ENCODE measurements at places on chromosomes 7 and 10. TPM values are rescaled to one million over a fixed set of nuclear protein-coding genes. Genes with fewer than 3 reads are reported as not detected.
A peak's percentile ranks its signal among the peaks of the same experiment; 100 is the strongest.

The OPN1SW gene
- 0.74 TPM for polyA plus RNA-seq

- DNase-seq = peak; percentile 95
Observed at GRCh38 chr10:126199221-126199998, 188.9 kb downstream of the ADAM12 start.

- no peak for DNase-seq
Observed at GRCh38 chr10:130222381-130222780, 86.2 kb downstream of the GLRX3 start.

GRCh38 chr7:144835155-144835611 lies 670 bp downstream of the TPK1 start:
- DNase-seq = no peak

- DNase-seq = no peak
Observed at GRCh38 chr10:71344993-71345480, 26.0 kb downstream of the SLC29A3 start.

GRCh38 chr7:14628516-14628915 lies 274.0 kb downstream of the DGKB start:
- no peak for DNase-seq

- DNase-seq = no peak
Observed at GRCh38 chr10:132033632-132034031, 32.1 kb upstream of the JAKMIP3 start.

GRCh38 chr7:116024826-116025809 lies 5.4 kb downstream of the TFEC start:
- no peak for DNase-seq

GRCh38 chr10:27611236-27611635 lies 107.1 kb downstream of the RAB18 start:
- no peak for DNase-seq

DNA sequence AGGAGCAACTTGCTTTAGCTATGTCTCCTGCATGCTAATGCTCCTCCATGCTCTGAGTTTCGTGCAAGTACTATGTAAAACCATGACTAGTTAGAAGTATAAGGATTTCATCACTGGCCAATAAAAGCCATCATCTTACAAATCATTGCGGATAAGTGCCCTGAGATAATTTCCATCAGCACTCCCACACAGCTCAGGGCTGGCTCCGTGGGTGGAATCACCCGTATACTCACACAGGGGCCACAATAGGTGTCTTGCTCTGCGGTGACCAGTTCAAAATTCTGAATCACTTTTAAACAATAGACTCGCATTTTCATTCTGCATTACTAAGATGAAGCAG lies 227.4 kb downstream of the PARD3 start:
- DNase-seq = no peak

DNA sequence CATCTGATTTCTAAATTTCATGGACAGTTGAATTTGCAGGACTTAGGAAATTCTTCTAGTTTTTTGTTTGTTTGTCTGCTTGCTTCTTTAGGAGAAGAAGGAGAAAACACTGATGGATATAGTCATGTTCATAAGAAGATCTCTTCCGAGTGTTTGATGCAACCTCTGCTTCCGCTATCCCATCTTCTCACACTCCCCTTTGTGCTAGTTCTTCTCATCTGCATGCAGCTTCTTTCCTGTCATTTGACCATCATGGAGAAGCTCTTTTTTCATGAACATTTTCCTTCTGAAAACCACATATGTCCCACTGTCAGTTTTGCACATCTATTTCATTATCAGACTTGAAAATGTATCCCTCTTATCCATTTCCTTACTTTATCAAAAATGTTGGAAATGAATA lies 346.9 kb upstream of the PRKCQ start:
- no peak for DNase-seq

All from cardiac muscle cell (in vitro differentiated cells and primary cell).